ENCODE measurements at places on chromosomes 6 and 20.

DNA sequence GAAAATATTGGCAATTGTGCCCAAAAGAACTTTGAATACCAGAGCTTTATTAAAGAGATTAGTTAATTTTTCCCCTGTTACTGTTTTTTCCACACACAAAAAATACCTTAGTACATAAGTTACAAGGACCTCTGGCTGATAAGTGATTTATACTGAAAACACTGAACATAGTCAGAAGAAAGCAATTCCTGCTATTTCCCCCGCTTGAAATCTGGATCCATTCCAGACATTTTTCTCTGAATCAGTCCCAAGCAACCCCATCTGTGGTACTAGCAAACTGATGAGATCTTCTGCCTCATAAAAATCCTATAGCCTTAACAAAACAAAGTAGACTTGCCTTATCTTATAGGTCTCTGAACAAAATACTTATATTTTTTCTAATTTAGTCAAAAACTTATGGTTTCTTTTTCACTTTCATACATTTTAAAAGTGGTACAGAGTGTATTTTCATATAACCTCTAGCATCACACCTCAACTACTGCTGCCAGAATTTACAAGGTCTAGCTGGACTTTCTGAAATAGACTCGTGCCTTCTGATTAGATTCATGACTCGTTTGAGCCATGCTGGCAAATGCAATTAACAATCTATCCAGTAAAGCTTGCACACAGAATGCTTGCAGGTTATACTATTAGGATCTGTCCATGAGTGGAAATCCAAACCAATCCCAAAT is 111.9 kb downstream of the TBX18 start:
- DNase-seq: no peak

DNA sequence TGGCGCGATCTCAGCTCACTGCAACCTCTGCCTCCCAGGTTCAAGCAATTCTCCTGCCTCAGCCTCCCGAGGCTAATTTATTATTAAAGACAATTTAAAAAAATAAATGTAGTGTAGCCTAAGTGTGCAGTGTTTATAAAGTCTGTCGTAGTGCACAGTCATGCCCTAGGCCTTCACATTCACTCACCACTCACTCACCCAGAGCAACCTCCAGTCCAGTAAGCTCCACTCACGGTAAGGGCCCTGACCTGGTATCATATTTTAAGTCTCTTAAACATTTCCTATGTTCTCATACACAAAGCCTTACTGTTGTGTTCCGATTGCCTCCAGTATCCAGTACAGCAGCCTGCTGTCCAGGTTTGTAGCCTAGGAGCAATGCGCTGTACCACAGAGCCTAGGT is 168.2 kb upstream of the FOXQ1 start:
- no peak for DNase-seq

DNA sequence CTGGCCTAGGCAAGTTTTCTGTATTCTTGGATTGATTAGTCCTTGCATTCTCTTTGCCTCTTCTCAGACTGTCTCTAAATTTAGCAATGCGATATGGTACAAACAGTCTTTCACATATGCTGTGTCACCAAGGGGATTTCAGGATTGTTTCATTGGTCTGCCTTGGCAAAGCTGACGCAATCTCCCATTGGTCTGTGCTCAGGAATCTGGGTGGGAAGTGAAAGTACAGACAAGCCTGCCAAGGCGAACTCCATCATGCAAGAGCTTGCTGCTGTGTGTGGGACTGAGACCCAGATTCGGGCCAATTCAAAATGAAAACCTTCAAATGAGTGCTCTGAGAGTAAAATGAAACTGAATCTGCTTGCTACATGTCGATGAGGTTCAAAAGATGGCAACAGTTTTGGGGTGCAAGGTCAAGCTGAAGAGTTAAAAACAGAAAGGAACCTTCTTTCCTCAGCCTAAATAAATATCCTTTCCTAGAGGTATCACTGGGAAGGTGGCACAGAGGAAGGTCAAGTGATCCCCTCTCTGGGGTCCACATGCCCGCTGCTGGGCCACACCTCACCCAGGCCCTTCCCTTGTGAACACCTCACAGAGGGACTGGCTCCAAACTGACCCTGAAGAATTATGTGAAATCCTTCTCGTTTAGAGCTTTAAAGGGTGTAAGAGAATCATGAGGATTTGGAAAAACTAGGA is 198.8 kb upstream of the PREP start:
- DNase-seq: peak; percentile 57

GRCh38 chr6:129138739-129139405 is 255.9 kb downstream of the LAMA2 start:
- DNase-seq: no peak

DNA sequence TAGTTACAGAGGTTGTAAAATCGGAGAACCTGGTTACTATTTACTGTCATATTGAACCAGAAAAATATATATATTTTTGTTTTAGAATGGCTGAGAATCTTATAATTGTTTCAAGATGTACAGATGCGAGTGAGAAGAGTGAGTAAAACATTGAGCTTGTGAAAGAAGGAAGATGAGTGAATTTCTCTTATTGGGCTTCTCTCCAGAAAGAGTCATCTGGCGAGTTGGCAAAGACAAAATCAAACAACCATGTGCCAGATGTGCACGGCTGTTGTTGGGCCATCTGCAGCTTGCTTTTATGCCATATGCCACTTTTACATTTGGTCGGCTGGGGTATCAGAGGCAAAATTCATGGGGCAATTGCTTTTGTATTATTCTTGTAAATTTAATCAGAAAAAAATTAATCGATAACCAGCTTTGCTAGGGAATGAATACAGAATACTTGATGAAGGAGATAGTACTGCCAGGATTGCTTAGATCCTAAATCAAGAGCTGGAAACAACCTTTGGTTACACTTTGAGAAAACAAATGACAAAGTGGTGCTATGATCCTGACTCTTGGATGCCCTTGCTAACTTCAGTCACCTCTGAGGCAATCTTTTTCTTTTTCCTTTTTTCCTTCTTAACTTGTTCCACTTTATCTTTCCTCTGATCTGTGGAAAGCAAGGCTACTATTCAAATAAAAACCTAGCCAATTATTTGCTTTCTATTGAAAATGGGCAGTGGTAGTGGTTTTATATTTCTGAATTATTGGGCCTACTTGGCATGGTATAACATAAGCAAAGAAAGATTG is 97.1 kb upstream of the GRIK2 start:
- no peak for DNase-seq

- DNase-seq: no peak
These were observed 18.4 kb downstream of the NT5E start for GRCh38 chr6:85468326-85468725.

- no peak for DNase-seq
These were observed 33.9 kb downstream of the ADTRP start for GRCh38 chr6:11744753-11745152.

- no peak for DNase-seq
These were observed 42.5 kb upstream of the TNFAIP3 start for GRCh38 chr6:137824556-137824879.

GRCh38 chr6:146896062-146896813 is 297.5 kb downstream of the ADGB start:
- DNase-seq: no peak

DNA sequence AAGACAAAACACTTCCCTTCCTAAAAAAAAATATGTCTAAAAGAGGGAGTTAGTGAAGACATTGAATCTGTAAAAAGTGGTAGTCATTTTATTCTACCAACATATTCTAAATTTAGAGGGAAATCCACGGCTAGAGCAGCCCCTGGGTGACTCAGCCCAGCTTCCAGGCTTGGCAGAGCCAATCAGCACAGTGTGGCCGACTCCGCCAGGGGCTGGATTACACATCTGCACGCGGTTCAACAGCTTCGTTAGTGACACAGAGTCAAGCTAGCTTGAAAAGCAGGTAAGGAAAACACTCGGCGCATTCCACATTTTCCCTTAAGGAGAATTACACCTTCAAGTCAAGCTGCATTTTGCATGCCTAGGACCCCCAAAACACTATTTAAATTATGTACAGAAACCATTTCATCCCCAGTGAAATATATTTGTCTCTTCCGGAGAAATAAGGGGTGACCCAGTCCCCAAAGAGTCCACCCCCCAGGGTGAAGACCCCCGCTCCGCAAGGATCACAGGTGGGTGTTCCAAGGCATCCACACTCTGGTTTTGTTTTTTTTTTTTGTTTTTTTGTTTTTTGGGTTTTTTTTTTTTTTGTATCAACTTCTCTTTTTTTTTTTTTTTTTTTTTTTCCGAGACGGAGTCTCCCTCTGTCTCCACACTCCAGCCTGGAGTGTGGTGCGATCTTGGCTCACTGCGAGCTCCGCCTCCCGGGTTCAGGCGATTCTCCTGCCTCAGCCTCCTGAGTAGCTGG is 58.4 kb upstream of the ARID1B start:
- DNase-seq: no peak

GRCh38 chr20:16637797-16638196 is 64.5 kb upstream of the KIF16B start:
- DNase-seq: no peak

DNA sequence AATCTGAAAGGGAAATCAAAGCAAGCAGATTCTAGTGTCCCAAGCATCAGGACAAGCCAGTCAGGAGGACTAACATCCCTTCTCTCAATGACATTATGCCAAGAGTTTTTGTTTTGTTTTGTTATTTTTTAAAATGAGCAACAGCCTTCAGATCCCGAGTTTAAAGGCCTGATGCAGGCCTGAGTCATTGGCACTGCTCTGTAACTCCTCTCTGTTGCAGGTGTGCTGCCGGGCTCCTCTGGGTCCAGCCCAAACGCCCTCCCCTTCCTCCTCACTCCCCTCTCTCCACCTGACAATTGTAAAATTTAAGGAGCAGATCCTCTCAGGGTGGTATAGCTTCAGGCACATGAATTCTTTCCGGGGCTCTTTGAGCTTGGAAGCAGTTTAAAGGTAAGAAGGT is 502.0 kb downstream of the BMP2 start:
- no peak for DNase-seq

DNA sequence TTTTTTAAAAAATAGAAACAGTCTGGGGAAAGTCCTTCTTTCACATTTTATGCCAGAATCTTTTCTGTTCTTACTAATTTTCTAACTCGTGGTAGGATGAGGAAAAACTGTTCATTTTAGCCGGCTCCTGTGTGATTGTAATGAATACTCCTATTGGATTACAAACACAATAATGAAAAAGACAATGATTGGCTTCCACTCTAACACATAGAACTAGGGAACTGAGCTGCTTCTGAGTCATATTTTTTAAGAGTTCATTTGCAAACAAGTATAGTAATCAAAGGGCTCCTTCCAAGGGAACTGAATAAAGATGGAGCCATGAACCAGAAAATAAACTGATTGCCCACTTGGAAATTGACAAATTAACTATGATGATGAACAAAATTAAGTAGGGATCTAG is 265.3 kb upstream of the TCF21 start:
- DNase-seq: no peak

DNA sequence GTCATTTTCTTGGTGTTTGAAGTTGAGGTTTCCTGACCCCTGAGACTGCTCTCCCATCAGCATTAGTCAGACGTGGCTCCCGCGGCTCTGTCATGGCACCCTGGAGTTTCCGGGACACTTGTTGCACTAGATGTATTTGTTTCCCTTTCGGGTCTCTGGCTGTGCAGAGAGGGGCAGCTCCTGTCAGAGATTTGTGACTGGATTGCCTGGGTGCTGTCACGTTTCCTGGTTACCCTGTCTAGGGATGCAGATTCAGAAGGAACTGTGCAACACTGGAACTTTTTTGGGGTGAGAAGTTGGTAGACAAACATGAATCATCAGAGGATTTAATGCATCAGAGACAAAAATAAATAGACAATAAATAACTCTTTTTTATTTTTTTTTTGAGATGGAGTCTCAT is 431.8 kb upstream of the MAN1A1 start:
- no peak for DNase-seq

DNA sequence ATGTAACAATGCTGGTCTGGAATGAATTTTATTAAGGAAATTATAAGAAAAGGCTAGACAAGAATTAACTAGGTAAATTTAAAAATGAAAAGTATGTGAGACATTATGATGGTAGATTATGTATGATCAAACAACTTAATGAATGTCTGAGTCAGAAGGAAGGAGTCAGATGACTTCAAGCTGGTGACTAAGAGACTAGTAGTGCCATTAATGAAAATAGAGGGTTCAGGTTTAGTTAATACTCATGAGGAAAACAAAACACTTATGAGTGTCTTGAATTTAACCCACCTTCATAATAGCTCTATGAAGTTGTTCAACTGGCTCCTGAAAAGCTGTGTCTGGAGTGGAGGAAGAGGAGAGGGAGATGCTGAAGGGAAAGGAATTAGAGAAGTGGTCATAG is 256.3 kb downstream of the ADGRB3 start:
- no peak for DNase-seq

GRCh38 chr6:70520575-70520974 is 46.2 kb upstream of the SDHAF4 start:
- DNase-seq: no peak

- no peak for DNase-seq
These were observed 68.2 kb upstream of the FUCA2 start for GRCh38 chr6:143579703-143580102.

- no peak for DNase-seq
These were observed 159.3 kb upstream of the MARCKS start for GRCh38 chr6:113697632-113698410.

DNA sequence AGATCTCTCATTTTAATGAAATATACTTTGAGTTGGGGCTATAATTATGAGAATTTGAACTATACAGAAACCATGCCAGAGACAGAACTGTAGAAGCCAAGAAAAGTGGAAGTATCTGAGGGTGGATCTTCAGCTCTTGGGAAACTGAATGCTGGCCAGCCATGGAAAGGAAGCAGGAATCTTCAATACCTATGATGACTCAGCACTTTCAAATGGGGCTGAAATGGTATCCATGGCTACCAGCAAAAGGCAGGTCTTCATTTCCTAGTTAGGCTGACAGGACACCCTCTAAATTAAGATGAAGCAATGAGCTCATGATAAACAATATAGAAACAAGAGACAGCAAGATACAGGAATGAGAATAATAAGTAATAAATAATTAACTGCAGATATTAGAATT is 171.3 kb downstream of the COL21A1 start:
- no peak for DNase-seq

DNA sequence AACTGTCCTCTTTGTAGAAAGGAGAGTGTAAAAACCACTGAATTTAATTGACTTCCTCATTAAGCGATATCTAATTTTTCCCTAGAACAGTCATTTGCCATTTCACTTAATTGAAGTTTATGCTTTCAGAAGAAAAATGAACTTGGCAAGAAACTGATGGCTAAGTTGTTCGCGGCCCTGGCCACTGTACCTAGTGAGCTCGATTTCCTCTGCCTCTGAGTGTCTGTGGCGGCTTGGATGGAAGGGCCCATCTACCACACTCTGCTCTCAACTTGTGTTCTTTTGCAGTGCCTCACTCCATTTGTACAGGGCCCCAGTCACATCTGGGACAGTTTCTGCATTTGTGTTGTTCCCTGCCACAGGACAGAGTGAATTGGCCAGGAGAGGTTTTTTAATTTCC is 102.9 kb downstream of the BCAS1 start:
- no peak for DNase-seq

- no peak for DNase-seq
These were observed 2.2 kb upstream of the BFSP1 start for GRCh38 chr20:17533396-17533795.

Measured in stimulated activated CD4-positive, alpha-beta T cell treated with anti-CD3 and anti-CD28 coated beads, Interleukin-2, amount 100 ng/mL, for 24 hours (primary cell).